ENCODE measurements at places on chromosomes 13 and 19. TPM values are rescaled to one million over a fixed set of nuclear protein-coding genes. Genes with fewer than 3 reads are reported as not detected.

The TEAD2 gene
- not detected for polyA plus RNA-seq

The DNAAF3 gene
- polyA plus RNA-seq = not detected

The KLK4 gene
- not detected for polyA plus RNA-seq

The ZC3H4 gene
- 0.60 TPM for polyA plus RNA-seq

The CRB3 gene
- polyA plus RNA-seq = not detected

The ZNF222 gene
- polyA plus RNA-seq = 1.5 TPM

The KIR2DL1 gene
- not detected for polyA plus RNA-seq

The BRME1 gene
- polyA plus RNA-seq = not detected

The CLC gene
- polyA plus RNA-seq = 0.82 TPM

The CEACAM7 gene
- not detected for polyA plus RNA-seq

The LILRB5 gene
- polyA plus RNA-seq = 0.17 TPM

The PSG11 gene
- not detected for polyA plus RNA-seq

The SSC5D gene
- polyA plus RNA-seq = not detected

The C1QTNF9B gene
- not detected for polyA plus RNA-seq

The KRI1 gene
- polyA plus RNA-seq = 3.9 TPM

The CD70 gene
- polyA plus RNA-seq = not detected

The NPHS1 gene
- not detected for polyA plus RNA-seq

The LHB gene
- polyA plus RNA-seq = 0.84 TPM

The RASIP1 gene
- polyA plus RNA-seq = 1.2 TPM

The CGB8 gene
- polyA plus RNA-seq = not detected

The DHDH gene
- 0.38 TPM for polyA plus RNA-seq

The ZNF415 gene
- 0.08 TPM for polyA plus RNA-seq

The TINCR gene
- not detected for polyA plus RNA-seq

The LGI4 gene
- not detected for polyA plus RNA-seq

The CAMSAP3 gene
- not detected for polyA plus RNA-seq

The FAM216B gene
- polyA plus RNA-seq = not detected

Data from CD14-positive monocyte (primary cell).